Cardiac muscle cell (in vitro differentiated cells and primary cell): ENCODE measurements at places on chromosomes 2 and 18. TPM values are rescaled to one million over a fixed set of nuclear protein-coding genes. Genes with fewer than 3 reads are reported as not detected.

Gene RAPGEF4
- total RNA-seq = 8.5 and 21.2 TPM in 2 replicates

Gene REG1B
- total RNA-seq = not detected in 2 replicates

Gene CAPN14
- total RNA-seq = 0.21 and 0.39 TPM in 2 replicates

Gene GBX2
- 0.89 TPM in 1 of 2 replicates, not detected in the other for total RNA-seq

GRCh38 chr18:35376393-35376741 lies 770 bp downstream of the ZNF396 start:
- peak overlapping the region; percentile 88 for H3K4me3 ChIP-seq
- no peak overlapping the region for H3K27ac ChIP-seq
- DNase-seq = peak; percentile 2
- no peaks in the 10 kb centered on the region for H3K36me3 ChIP-seq
- no peaks in the 10 kb centered on the region for H3K27me3 ChIP-seq

DNA sequence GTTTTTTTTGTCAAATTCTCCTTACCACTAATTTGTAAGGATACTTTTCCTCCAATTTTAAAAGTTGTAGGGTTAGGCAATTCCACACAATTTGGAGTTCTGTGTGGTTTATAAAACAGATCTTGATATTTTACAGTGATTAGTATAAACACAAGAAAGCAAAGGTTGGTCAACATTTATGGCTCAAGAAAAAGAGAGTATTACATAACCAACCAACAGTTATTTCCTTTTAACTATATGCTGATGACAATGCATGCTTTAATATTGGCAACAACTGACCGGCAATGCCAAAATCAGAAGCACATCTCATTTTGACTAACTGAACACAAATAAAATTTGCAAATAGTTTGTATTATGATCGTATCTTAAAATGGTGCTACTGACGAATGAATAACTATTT lies 137.2 kb downstream of the CDH2 start:
- DNase-seq = peak; percentile 21
- peaks cover 42% of the 10 kb centered on the region for H3K4me1 ChIP-seq
- no peaks in the 10 kb centered on the region for H3K27me3 ChIP-seq
- H3K36me3 ChIP-seq = no peaks in the 10 kb centered on the region
- no peak overlapping the region for H3K4me3 ChIP-seq

- no peak overlapping the region for H3K27ac ChIP-seq
- H3K36me3 ChIP-seq = no peaks in the 10 kb centered on the region
- no peak for DNase-seq
- H3K27me3 ChIP-seq = no peaks in the 10 kb centered on the region
- no peak overlapping the region for H3K4me3 ChIP-seq
Observed at GRCh38 chr2:158714420-158714819, 80.7 kb upstream of the DAPL1 start.

- no peak overlapping the region for H3K4me3 ChIP-seq
- no peaks in the 10 kb centered on the region for H3K36me3 ChIP-seq
- H3K4me1 ChIP-seq = no peaks in the 10 kb centered on the region
Observed at GRCh38 chr2:84939426-84940087, 31.4 kb upstream of the KCMF1 start.

DNA sequence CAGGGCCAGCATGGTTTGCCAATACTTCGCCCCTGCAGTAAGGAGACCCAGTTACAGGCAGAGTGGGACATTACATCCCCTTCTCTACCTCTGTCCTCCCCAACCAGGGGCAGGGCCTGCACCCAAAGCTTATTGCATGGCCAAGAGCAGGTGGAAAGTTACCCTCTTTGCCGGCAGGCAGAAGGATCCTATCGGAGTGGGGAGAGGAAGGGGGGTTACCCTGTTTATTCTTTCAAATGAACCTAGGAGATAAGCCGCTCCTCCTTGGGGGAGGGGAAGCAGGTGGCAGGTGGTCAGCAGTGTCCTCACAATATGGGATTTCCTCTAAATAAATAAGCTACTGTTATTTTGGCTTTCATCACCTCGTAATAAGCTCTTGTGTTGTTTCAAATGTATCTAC lies 53.9 kb downstream of the SPATS2L start:
- H3K27me3 ChIP-seq = no peaks in the 10 kb centered on the region
- H3K4me1 ChIP-seq = peaks cover 5% of the 10 kb centered on the region
- no peak overlapping the region for H3K4me3 ChIP-seq
- H3K36me3 ChIP-seq = no peaks in the 10 kb centered on the region
- no peak overlapping the region for H3K27ac ChIP-seq
- no peak for DNase-seq

GRCh38 chr18:22314001-22314400 lies 103.7 kb downstream of the CTAGE1 start:
- H3K36me3 ChIP-seq = no peaks in the 10 kb centered on the region
- no peaks in the 10 kb centered on the region for H3K4me1 ChIP-seq
- no peaks in the 10 kb centered on the region for H3K27me3 ChIP-seq
- DNase-seq = no peak
- H3K27ac ChIP-seq = no peak overlapping the region

DNA sequence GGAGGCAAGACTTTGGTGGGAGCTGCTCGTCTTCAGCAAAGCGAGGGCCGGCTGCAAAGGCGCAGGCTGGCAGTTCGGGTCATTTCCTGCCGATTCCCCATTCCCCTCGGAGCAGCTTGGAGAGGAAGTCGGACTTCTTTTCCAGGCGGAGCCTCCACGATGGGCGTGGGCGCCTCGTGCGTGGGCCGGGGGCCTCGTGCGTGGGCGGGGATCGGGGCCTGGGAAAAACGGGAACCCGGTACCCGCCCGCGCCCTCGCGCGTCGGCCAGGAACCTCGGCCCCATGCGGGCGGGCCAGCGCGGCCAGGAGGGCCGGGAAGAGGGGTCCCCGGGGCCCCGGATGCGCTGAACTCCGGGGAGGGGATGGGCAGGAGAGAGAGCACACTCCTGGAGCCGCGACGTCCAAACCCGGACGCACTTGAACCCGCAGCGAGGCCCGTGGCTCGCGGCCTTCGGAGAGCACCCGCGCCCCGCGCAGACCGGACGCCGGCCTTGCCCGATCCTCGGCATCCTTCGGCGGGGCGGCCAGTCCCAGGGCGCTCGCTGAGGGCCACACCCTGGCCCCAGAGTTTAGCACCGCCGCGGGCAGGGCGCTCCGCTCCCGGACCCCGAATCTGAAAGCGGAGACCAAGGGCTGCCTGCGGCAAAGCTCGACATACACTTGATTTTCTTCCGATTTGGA lies 368.4 kb downstream of the MTX2 start:
- no peaks in the 10 kb centered on the region for H3K4me1 ChIP-seq
- no peaks in the 10 kb centered on the region for H3K36me3 ChIP-seq
- peaks cover 95% of the 10 kb centered on the region for H3K27me3 ChIP-seq

- H3K27ac ChIP-seq = no peak overlapping the region
- no peaks in the 10 kb centered on the region for H3K27me3 ChIP-seq
- H3K4me1 ChIP-seq = peaks cover 4% of the 10 kb centered on the region
- no peak for DNase-seq
- H3K36me3 ChIP-seq = no peaks in the 10 kb centered on the region
Observed at GRCh38 chr18:41644466-41644865, 310.6 kb upstream of the PIK3C3 start.

GRCh38 chr2:59182249-59182648 lies 941.1 kb upstream of the FANCL start:
- no peaks in the 10 kb centered on the region for H3K27me3 ChIP-seq
- H3K4me1 ChIP-seq = no peaks in the 10 kb centered on the region
- no peak overlapping the region for H3K27ac ChIP-seq
- no peak overlapping the region for H3K4me3 ChIP-seq
- peak; percentile 71 for DNase-seq

- no peaks in the 10 kb centered on the region for H3K4me1 ChIP-seq
- H3K27me3 ChIP-seq = no peaks in the 10 kb centered on the region
- DNase-seq = no peak
- peaks cover 51% of the 10 kb centered on the region for H3K36me3 ChIP-seq
Observed at GRCh38 chr2:186639939-186640338, 50.1 kb downstream of the ITGAV start.

DNA sequence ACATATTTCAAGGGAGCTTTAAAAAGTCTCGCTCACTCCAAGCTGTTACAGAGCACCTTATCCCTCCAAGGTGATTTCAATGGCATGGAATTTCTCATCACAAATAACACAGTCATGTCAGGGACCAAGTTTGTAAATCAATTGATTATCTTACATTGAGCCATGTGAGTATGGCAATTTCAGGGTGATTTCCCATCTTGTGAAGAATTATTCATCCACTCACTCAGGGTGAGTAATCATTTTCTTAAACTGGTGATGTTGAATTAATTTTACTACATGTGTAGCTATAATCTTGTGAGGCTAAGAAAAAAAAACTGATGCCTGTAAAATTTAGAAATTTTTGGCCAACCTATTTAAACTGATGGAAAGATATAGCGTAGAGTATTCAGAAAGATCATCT lies 3.3 kb upstream of the ABCA12 start:
- no peak overlapping the region for H3K27ac ChIP-seq
- H3K4me3 ChIP-seq = no peak overlapping the region
- no peaks in the 10 kb centered on the region for H3K36me3 ChIP-seq
- no peaks in the 10 kb centered on the region for H3K27me3 ChIP-seq

DNA sequence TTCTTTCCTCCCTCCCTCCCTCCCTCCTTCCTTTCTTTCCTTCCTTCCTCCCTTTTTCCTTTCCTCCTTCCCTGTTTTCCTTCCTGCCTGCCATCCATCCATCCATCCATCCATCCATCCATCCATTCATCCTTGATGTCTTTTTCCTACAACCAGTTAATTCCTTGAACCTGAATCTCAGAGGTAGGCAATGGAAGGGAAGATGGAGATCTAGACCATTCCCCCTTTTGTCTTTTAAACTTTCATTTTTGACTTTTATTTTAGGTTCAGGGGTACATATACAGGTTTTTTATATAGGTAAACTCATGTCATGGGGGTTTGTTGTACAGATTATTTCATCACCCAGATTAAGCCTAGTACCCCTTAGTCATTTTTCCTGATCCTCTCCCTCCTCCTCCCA lies 97.4 kb downstream of the OSBPL6 start:
- H3K27me3 ChIP-seq = no peaks in the 10 kb centered on the region
- DNase-seq = no peak
- H3K4me3 ChIP-seq = no peak overlapping the region

DNA sequence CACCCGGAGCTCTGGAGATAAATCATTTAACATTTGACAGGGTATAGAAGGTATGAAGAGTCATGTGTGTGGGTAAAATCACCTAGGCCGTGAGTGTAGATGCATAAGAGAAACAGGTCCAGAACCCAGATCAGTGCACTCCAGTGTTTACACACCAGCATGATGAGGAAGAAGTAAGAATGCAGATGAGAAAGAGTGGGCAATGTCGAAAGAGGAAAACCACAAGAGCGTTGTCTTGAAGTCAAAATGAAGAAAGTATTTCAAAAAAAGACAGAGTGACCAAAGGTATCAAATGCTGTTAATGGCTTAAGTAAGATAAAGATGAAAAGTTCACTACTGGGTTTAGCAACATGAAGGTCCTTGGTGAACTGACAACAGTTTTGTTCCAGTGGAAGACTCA lies 32.0 kb upstream of the PLB1 start:
- no peak overlapping the region for H3K4me3 ChIP-seq
- DNase-seq = no peak
- peaks cover 6% of the 10 kb centered on the region for H3K4me1 ChIP-seq
- no peak overlapping the region for H3K27ac ChIP-seq
- H3K27me3 ChIP-seq = no peaks in the 10 kb centered on the region

DNA sequence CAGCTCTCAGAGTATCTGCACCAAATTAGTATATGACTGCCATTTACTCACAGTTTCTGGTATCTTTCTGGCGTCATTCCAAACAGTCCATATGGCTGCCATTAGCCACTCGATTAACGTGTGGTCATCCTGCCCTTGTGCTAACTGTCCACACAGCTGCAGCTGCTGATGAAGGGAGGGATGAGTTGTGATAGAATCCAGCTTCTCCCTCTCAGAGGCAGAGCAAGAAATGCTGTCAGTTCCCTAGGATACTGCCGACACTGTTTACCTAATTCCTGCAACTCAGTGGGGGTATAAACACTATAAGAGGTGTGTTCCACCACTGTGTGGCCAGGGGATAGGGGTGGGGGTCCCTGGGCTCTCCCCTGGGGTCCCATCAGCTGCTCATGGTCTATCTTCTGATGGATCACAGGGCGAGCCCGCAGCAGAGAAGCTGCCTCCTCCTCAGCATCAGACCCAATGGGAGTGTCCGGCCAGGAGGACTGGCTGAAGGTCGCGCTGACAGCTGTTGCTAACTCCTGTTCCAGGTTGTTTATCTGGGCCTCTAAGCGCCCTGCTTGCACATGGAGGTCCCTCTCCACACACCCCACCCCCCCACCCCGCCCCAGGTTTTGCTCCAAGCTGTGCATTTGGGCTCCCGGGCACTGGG lies 17.3 kb upstream of the KLHL23 start:
- DNase-seq = peak; percentile 67
- no peak overlapping the region for H3K27ac ChIP-seq
- H3K4me1 ChIP-seq = peaks cover 16% of the 10 kb centered on the region
- no peaks in the 10 kb centered on the region for H3K27me3 ChIP-seq
- no peak overlapping the region for H3K4me3 ChIP-seq
- H3K36me3 ChIP-seq = no peaks in the 10 kb centered on the region

GRCh38 chr18:71020342-71021029 lies 731.6 kb downstream of the SOCS6 start:
- no peaks in the 10 kb centered on the region for H3K36me3 ChIP-seq
- H3K4me3 ChIP-seq = no peak overlapping the region
- no peak for DNase-seq
- no peaks in the 10 kb centered on the region for H3K27me3 ChIP-seq
- no peak overlapping the region for H3K27ac ChIP-seq

DNA sequence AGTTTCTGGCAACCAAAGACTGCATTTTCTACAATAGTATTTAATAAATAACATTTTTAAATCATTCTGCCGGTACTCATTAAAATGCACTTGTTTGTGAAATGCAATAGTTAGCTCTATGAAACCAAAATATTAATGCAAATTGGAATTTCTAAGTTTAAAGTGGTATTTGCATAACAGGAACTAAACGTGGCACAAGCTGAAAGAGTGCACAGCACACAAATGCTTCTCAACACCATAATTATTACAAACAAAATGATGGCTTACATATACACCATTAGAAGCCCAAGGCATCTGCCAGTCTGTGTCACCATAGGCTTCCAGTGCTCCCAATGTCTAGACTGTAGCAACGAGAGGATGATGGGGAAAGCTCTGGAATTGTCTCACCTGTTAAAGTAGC lies 280.5 kb downstream of the TCF4 start:
- no peak overlapping the region for H3K4me3 ChIP-seq
- H3K36me3 ChIP-seq = no peaks in the 10 kb centered on the region
- no peak for DNase-seq
- H3K27ac ChIP-seq = no peak overlapping the region
- no peaks in the 10 kb centered on the region for H3K27me3 ChIP-seq
- H3K4me1 ChIP-seq = no peaks in the 10 kb centered on the region

DNA sequence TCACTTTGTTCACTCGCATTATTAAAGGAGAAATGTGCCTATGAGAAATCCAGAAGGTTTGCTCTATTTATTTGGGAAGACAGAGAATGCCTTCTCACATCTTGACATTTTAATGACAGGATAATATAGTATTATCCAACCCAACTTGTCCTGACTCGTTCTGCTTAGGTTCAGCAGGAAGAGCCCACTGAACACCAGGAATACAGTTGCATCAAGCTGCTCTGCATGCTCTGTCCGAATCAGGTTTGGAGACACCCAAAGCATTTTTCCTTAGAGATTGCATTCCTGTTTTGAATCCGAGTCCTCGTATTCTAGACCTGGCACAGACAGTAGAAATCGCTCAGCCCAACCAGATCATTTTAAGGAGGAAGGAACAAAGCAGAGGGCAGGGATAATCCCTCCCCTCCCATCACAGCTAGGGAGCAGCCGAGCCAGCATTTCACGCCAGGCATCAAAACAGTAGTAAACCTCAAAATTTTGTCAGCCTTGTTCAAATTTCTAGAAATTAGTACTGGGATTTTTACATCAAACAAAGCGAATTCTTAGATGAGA lies 837.4 kb upstream of the ID2 start:
- H3K4me3 ChIP-seq = no peak overlapping the region
- no peaks in the 10 kb centered on the region for H3K36me3 ChIP-seq
- no peaks in the 10 kb centered on the region for H3K27me3 ChIP-seq
- peaks cover 12% of the 10 kb centered on the region for H3K4me1 ChIP-seq
- DNase-seq = peak; percentile 2
